ENCODE measurements at places on chromosomes 13 and 19.
A peak's percentile ranks its signal among the peaks of the same experiment; 100 is the strongest.

DNA sequence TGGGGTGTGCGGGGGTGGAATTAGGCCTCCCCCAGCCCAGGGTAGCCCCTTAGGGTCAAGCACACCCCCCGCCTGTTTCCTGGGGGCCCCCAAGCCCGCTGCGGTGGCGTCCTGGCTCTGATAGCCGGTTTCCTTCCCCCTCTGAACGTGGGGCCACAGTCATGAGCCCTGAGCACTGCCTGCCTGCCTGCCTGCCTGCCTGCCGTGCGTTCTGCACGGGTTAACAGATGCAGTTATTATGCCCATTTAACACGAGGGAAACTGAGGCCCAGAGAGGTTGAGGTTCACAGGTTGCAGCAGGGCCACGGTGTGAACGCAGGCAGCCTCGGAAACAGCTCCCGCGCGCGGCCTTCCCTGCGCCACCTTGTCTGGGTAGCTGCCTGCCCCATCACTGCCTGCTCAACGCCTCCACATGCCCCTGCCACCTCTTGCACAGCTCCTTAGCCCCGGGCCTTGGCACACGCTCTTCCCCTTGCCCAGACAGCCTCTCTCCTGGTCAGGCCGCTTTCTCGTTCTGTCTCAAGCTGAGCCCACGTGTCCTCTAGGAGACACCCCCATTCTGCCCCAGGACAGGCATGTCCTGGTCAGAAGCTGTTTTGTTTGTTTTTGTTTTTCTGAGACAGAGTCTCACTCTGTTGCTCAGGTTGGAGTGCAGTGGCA lies 1.2 kb upstream of the GAMT start:
- DNase-seq: no peak

- no peak for DNase-seq
Observed at GRCh38 chr13:30340331-30341250, 33.2 kb upstream of the KATNAL1 start.

- DNase-seq: no peak
Observed at GRCh38 chr13:64997438-64997837, 2232.7 kb downstream of the PCDH9 start.

DNA sequence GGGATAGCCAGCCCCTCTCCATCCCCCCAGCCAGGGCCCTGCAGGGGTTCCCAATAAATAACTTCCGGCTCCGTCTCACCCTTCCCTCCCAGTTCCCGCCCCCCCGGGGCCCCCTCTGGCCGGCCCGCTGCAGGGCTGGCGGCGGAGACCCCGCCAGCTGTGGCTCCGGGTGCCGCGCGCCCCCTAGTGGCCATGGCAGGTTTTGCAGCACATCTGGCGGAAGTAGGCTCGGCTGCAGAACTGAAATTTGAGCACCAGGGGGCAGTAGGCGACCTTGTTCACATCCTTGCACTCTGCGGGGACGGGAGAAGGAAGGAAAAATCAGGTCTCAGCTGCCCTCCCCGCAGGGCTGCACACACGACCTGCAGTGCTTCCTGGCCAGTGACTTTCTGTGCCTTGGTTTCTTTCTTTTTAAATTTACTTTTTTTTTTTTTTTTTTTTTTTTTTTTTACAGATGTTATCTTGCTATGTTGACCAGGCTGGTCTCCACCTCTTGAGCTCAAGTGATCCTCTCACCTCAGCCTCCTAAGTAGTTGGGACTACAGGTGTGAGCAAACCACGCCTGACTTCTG lies 3.6 kb upstream of the MYO1F start:
- peak; percentile 66 for DNase-seq

DNA sequence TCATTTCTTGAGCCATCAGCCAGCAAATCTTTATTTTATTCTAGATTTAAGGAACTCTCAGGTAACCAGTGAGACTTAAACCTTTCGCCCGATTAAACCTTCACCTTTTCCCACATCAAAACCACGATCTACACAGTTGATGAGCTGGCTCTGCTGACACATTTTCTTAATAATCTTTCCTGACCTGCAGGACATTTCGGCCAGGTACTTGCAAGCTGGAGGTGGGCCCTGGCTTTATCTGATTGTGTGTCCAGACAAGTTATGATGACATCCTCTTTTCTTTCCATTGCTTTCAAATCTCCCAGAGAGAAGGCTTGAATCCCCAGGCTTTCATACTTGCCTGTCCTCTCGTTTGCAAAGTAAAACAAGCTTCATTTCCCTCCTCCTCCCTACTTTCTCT lies 144.2 kb downstream of the EFNB2 start:
- DNase-seq: no peak

GRCh38 chr13:99299256-99299919 lies 7.8 kb downstream of the GPR183 start:
- DNase-seq: no peak

- no peak for DNase-seq
Observed at GRCh38 chr13:69487576-69487975, 620.0 kb upstream of the ATXN8OS start.

DNA sequence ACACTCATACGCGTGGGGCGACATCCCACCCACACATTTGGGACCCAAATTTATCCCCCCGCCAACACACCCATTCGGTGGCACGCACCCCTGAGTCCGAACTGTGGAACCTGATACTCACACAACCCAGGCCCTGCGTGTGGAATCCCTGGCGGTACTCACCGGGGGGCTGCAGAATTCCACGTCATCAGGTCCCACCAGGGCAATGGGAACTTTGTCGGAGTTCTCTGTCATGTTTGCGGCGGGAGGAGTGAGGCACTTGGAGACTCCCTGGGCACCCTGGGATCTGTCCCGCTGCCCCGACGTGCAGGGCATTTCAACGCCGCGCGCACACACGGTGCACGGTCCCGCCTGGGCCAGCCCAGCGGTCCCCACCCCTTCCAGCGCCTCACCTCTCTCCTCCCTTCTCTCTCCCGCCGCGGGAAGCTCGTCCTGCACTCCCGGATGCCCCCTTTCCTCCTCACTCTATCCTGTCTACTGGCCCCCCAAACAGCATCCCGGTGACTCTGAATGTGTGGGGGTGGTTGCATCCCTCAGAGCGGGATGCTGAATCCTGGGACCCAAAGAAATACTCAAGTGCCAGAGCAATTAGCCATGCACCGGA lies at the start of gene CNMD:
TSS of gene CNMD (minus strand) at position 353 of the 604 bp plus-strand sequence. CDS start at position 234, 119 bp downstream.
- DNase-seq: no peak

- no peak for DNase-seq
Observed at GRCh38 chr13:33119022-33119781, 103.0 kb downstream of the KL start.

DNA sequence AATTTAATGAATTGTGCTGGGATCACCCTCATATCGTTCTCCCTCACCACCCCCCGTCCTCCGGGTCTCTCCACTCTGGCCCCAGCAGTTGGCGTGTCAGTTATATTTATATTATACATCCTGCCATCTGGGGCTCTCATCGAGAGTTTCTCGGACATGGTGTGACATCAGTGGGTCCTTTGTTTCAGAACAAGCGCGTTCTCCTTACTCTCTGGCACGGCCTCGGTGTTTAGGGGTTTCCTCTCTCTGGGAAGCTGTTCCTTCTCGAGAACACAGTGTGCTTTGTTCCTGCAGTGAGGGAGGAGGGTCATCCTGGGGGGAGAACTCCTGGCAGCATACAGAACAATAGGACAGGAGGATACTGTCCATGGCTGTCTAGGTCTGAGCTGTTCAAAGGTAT lies 9.8 kb upstream of the MCF2L start:
- DNase-seq: no peak

- no peak for DNase-seq
Observed at GRCh38 chr19:46886546-46887239, 25.9 kb downstream of the ARHGAP35 start.

DNA sequence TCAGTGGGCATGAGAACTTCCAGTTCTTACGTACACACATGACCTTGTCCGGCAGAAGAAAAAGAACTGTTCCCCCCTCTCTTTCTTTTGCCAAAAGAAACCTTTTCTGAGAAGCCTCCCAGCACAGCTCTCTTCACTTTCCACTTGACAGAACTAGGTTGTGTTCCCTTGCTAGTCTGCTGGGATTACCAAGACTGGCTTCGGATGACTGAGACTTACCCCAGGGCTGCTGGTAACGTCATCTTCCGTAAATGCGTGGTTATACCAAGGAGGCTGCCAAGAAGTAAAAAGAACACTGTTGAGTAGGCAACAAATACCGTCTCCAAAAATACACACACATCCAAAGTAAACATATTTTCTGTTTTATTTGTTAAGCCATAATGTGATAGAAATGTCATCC lies 908.2 kb downstream of the EFNB2 start:
- DNase-seq: no peak

GRCh38 chr13:111640006-111640405 lies 319.6 kb downstream of the TEX29 start:
- DNase-seq: peak; percentile 81

DNA sequence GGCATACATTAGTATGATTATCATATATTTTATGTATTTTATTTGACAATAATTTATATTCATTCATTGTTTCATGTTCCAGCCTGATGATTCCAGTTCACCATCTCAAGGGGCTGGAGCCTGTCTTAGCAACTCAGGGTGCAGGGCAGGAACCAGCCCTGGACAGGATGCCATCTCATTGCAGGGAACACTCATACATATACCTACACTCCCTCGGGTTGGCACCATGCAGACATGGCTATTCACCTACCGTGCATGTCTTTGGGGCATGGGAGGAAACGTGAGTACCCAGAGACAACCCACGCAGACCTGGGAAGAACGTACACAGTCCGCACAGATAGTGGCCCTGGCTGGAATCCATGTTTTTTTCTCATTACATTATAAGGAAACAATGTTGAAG lies 151.0 kb upstream of the ZNF536 start:
- DNase-seq: peak; percentile 20

GRCh38 chr13:51957377-51958216 lies 53.7 kb downstream of the ATP7B start:
- peak; percentile 33 for DNase-seq

DNA sequence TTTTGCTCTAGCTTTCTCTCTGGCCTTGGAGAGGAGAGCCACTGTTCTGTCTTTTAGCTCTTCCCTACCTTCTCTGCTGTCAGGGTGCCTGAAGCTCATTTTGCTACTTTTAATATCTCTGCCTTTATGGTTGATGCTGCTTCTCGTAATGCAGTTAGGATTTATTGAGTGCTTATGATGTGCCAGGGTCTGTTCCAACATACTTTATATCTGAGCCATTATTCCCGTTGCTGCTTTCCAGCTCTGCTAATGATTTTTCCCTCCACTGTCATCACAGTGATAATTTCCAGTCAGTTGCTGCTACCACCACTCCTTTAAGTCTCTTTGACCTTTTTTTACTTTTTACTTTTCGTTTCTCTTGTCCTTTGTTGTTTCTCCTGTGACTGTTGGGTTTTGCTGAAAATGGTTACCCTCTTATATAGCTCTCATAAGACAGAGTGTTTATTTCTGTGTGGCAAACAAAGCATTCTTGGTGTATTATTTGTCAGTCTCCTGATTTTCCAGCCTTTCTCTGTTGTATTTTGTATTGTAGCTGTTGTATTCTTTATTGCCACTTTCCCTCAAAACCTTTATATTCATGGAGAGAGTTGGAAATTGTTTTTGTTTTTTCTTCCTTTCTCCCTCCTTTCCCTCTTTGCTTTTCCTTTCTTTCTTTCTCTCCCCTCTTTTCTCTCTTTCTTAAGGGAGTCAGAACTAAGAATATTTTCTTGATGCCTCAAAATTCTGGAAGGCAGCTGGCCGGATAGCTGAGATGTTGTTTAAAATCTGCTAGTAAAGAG lies 37.4 kb downstream of the COG6 start:
- no peak for DNase-seq

- no peak for DNase-seq
Observed at GRCh38 chr13:45752510-45752909, 50.4 kb downstream of the CBY2 start.

- no peak for DNase-seq
Observed at GRCh38 chr13:97724450-97724849, 229.0 kb upstream of the IPO5 start.

DNA sequence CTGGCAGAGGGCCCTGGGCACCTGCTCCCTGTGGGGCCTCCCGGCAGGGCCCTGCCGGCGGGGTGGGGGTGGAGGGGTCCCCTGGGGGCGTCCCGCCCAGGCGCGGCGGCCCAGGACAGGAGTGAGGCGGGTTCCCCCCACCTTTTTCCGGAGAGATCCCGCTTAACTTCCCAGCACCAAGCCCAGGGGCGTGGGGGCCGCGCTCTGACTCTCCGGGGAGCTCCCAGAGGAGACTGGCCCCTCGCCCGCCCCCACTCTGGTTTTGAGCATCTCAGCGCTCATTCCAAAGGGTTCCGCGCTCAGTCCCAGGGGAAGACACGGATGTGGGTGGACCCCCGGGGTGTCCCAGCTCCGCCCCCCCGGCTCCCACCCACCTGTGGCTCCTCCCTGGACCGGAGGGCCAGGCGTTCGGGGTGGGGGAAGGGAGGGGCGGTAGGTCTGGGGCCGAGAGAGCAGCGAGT lies 476 bp downstream of the C2CD4C start:
- DNase-seq: peak; percentile 74

DNA sequence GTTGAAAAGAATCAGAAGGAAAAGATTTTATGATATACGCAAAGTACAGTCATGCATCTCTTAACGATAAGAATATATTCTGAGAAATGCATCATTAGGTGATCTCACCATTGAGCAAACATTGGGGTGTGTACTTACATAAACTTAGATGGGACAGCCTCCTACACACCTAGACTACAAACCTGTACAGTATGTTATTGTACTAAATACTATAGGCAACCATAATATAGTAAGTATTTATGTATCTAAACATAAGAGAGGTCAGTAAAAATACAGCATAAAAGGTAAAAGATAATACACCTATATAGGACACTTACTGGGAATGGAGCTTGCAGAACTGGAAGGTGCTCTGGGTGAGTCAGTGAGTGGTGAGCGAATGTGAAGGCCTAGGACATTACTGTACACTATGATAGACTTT lies 254.6 kb downstream of the SPRY2 start:
- DNase-seq: no peak

DNA sequence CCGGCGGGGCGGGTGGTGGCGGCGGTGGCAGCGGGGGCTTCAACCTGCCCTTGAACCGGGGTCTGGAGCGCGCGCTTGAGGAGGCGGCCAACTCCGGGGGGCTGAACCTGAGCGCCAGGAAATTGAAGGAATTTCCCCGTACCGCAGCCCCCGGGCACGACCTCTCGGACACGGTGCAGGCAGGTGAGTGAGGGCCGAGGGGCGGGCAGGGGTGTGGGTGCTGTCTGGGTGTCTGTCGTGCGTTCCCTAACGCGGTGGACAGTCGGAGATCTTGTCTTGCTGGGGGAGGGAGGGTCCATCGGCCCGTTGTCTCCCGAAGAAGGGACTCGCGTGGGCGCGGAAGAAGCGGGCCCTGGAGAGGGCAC lies 533 bp downstream of the LRCH1 start:
- DNase-seq: no peak

- no peak for DNase-seq
Observed at GRCh38 chr13:68078874-68079273, 848.7 kb upstream of the PCDH9 start.

GRCh38 chr13:113149711-113150549 lies 8.5 kb upstream of the PROZ start:
- DNase-seq: no peak

Measured in posterior cingulate gyrus (tissue), 11 donors.